ENCODE measurements at places on chromosomes 2 and 18. TPM values are rescaled to one million over a fixed set of nuclear protein-coding genes. Genes with fewer than 3 reads are reported as not detected.
A peak's percentile ranks its signal among the peaks of the same experiment; 100 is the strongest.

- no peak for DNase-seq
Measured at GRCh38 chr2:161097157-161097556, 63.1 kb upstream of the TANK start.

CBLN2 gene
- total RNA-seq: 0.41 TPM

C2orf81 gene
- 1.0 TPM for total RNA-seq

DSG4 gene
- not detected for total RNA-seq

DNA sequence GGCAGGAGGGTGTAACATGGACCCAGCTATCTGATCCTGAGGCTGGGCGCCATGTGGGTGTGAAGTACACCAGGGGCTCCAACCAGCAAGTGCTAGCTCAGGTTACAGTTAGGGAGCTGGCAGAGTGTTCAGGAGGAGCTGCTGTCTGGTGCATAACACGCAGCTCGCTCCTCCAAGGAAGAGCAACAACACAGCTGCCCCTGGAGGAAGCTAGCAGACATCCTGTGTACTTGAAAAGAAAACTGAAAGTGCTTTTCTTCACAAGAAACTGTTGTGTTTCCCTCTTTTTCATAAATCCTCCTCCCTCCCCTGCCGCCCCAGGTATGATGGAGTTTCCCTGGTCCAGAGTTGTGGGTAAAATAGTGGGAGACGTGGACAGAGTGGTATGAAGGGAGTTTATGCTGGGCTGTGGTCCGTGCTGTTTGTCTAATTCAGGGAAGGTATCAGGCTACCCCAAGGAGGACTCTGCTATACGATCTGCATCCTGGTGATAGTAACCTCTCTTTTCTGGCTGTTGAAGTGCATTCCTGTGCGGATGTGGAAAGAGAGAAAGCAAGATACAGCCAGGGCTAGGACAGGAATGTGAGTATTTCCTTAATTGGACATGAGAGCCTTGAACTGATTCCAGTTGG, 6.1 kb upstream of the LBH start:
- peak; percentile 85 for DNase-seq

DNA sequence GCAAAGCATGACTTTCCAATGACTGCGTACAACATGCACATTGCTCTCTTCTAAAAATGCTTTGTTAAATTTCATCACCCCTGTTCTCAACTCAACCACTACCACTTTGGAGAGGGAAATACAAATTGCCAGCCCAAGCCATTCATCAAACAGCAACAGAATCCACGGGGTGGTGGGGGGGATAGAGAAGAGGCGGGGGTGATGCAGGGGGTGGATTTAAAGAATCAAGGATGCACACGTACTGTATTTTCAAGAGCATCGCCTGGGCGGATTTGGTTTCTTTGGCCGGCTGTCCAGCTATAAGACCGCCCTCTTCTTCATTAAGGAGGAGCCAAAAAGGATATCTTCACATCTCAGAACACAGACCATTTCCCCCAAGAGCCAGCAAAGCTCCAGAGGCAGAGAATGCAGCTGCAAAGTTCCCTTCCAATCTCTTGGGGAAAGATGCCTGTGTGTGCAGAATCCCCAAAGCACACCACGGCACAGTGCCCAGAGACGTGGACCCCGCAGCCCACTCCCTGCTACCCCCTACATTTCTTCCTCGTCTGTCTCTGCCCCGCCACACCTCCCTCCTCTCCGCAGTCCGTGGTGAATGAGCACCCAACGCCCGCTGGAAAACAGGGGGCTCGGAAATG, 977 bp downstream of the SLC8A1 start:
- DNase-seq: peak; percentile 64

DNA sequence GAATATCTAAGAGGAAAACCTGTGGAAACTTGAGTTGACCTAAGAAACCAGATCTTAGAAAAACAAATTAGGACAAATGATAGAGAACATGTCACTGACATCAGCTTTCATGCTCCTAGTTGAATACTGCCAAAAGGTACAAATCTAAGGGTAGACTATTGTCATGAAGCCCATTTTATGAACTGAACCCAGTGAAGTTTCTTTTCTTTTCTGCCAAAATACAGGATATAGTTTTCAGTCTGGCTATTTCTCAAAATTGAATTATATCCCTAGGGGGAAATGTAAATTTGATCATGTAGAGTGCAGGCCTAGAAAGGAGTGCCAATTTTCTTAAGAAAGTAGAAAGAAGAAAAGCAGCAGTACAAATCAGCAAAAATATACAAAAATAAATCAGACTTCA, 46.6 kb downstream of the FSIP2 start:
- DNase-seq: peak; percentile 20

DNA sequence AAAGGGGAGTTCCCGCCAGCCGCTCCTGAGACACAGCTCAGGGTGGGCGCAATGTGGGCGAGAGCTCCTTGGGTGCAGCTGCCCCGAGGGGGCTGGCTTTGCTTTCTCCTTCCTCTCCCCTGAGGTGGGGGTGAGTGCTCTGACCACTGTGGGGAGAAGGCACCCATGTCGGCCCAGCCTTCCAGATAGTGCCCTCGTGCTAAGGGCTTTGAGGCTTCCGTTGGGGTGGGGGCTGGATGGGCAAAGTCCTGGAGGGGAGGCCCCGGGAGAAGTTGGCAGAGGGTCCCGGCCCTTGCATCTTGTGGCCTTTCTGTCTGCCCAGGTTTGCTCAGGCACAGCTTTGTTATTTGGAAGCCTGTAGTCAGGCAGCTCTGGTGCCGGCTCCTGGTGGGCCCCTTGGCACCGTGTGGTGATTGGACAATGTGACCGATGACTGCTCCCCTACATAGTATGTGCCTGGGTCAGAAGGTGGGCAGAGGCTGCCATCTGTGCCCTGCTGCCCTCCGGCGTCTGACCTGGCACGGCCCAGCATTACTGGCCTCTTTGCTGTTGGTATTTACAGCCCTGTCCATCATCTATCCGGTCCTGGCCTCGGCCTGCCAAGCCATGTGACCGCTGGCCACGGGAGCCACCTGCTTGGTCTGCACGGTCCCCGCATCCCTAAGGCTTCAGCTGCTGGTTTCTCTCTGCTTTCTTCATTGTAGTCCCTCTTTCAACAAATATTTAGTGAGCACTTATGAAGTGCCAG, 50.8 kb downstream of the TWIST2 start:
- no peak for DNase-seq

DNA sequence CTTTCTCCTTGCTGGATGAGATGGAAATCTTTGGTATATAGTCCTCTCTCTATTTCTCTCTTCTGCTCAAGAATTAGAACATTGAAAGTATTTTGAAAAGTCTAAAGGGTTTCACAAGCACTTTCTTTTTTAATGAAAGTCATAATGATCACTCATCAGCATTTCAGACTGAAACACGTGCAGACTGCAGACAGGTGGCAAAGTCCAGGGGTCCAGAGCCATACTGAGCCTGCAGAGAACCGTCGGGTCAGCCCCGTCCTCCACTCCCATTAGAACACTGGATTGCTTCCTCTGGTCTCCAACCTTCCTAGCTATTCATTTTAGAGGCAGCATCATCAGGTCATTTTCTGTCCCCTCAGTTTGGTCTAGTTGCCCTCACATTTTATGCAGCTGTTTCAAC, 3.1 kb downstream of the TMEM247 start:
- no peak for DNase-seq

GRCh38 chr2:131043199-131044074, 49.8 kb downstream of the FAM168B start:
- no peak for DNase-seq

DNA sequence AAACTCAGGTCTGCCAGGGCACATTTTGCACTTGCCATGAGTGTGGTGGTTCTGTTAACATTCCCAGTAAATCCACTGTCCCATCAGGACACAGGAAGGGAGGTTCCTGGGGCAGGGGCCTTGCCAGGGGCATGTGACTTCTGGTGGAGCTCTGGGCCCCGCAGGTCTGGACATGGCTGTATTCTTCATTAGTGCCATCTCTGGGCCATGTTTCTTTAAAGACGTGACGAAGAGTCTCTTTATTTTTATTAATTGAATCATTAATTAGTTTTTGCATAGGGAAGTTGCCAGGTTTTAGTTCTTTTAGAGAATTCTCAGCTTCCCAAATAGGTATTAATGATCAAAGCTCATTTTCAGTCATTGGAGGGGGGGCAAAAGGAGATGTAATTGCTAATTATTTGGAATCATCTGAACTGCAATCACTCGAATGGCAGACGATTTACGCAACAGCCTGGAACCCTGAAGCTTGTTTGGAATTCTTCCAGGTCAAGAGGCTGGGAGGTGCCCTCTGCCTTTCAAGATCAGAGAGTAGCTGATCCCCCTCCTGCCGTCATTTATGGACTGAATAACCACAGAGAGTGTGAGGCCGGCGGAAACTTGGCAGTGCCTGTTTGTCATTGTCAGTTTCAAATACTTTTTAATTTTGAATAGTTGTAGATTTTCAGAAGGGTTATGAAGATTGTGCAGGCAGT, 106.2 kb downstream of the RTP5 start:
- no peak for DNase-seq

CD8B2 gene
- not detected for total RNA-seq

DNA sequence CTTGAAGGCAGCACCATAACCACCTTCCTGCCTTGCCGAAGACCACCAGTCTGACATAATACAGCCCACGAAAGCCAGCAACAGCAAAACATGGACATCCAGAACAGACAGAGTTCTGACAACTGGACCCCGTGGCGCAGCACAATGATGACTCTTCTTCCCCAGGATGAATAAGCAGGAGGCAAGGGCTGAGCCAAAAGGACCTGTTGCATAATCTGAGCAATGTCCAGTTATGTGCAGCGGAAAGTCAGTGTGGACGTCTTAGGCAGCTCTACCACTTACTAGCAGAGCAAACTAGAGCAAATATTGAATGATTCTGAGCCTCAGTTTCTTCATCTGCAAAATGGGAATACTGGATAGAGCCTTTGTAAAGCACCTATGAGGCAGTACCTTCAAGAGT, 225.1 kb downstream of the ZBTB7C start:
- DNase-seq: no peak

ASB18 gene
- 3.5 TPM for total RNA-seq

EIF4E2 gene
- 127 TPM for total RNA-seq
